GM13976 (cell line): ENCODE measurements at places on chromosomes 5 and 9.

GRCh38 chr5:4335078-4335477 is 739.4 kb downstream of the IRX1 start:
- DNase-seq: no peak

DNA sequence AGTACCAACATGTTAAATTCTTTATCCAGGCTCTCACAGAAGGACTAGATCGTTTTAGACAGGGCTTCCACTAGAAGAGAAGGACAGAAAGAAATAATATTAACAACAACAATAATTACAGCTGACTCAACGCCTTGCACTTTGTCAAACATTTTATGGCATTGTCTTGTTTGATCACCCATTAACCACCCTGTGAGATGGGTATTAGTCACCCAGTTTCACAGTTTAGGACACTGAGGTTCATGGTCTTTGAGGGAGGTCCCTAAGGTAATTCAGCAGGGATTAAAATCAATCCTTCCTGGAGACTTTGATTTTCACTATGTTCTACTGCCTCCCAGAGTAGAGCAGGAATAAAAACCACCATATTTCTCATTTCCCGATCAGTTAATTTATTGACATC is 51.4 kb upstream of the BNC2 start:
- no peak for DNase-seq

GRCh38 chr5:135667673-135668072 is 88.9 kb upstream of the CXCL14 start:
- DNase-seq: no peak

- DNase-seq: peak; percentile 11
These were observed 12.1 kb upstream of the BARX1 start for GRCh38 chr9:93967020-93967803.

DNA sequence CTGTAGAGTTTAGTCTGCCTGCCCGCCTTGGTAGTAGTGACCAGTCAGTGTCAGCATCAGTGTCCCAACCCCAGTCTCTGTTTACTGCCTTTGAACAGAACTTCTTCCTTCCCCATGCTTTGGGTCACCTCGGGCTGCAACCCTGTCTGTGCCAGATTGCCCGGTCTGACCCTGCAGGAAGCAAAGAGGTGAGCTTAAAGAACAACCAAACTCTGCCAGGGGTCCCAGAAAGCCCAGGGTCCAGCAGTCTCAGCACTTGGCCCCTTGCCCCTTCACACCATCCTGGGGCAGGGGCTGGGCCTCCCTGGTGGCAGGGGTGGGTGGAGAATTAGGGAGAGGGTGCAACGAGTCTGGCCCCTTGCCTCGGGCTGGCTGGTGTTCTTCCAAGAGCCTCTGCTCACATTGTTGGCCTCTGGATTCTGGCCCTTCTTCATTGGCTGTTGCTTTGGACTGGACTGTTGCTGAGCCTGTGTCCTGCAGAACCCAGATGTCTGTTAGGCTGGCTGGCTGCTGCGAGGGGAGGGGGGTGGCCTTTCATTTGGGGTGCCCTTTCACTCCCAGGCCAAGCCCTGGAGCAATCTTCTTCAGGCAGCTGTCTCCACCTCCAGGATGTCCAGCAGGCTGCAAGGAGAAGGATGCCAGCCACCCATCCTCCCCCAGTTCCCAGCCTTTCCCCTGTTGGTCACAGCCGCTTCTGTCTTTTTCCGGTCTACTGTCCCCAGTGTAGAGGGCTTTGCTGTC is 51.2 kb downstream of the SAR1B start:
- DNase-seq: no peak

GRCh38 chr5:163914910-163915309 is 409.5 kb downstream of the MAT2B start:
- no peak for DNase-seq

- no peak for DNase-seq
These were observed 264.3 kb downstream of the ARRDC3 start for GRCh38 chr5:91118796-91119195.

- peak; percentile 67 for DNase-seq
These were observed 193.2 kb downstream of the MAPKAP1 start for GRCh38 chr9:125513668-125514413.

DNA sequence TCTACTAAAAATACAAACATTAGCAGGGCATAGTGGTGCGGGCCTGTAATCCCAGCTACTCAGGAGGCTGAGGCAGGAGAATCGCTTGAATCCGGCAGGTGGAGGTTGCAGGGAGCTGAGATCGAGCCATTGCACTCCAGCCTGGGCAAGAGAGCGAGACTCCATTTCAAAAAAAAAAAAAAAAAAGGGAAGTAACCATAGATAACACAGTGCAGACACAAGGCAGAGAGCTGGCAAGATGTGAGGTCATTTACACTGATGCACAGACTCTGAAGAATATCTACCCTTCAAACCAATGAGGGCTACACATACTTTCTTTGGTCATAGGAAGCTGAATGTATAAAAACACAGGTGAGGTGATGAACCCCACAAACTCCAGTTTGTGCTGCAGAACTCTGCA is 131.9 kb downstream of the DCP2 start:
- DNase-seq: no peak

DNA sequence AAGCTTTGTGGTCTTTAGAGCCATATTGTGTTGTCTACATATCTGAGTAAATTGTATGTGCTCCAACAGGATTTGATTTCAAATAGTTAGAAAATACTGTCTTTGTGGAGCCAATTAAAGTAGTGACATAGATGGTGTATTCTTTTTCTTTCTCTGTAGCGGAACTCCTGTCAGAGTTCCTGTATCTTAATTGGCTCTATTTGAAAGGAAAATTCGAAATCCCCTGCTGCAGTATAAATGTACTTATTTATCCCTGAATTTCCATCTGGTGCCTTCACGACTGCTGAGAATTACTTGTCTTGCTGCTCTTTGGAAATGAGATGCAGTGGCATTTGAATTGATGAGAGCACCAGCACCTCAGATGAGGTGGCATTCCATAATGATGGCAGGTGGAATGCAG is 546.7 kb upstream of the SGCD start:
- DNase-seq: no peak

GRCh38 chr9:76200745-76201144 is 193.5 kb downstream of the RFK start:
- DNase-seq: no peak

DNA sequence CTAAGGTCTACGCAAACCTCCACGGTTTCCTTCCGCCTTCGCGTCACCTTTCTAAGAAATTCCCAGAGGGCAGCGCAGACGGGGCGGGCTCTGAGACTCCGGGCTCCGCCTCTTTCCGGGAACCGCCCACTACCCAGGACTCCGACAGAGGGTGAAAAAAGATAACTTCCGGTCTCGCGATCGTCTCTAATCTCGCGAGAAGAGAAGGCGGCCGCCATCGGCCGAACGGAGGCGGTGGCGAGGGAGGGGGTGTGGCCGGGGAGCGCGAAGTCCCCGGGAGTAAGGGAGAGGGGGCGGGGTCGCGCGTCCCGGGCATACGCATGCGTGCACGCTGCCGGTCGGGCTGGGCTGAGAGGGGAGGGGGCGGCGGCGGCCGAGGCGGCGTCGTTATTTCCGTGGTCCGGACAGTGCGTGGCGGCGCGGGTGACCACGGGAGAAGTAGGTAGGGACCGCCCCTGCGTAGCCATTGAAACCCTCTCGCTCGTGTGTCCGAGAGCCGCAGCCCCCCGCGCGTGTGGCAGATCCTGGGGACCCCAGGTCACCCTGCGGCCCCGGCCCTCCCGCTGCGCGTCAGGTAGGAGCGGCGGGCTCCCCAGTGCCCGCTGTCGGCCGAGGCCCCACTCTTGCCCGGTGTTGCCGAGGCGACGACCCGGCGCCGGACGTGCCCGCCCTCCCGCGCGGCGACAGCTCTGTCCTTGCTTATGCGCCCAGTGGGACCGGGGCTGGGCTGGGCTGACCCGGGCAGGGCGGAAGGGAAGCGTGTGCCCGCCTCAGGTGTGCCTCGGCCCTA is at the start of gene NAA35:
Gene NAA35, plus strand, starts transcription at position 315 of the 790 bp plus-strand sequence. CDS start 1,014 bp downstream, outside the sequence.
- peak; percentile 99 for DNase-seq

- no peak for DNase-seq
These were observed 1.4 kb downstream of the DBH start for GRCh38 chr9:133637451-133638055.

DNA sequence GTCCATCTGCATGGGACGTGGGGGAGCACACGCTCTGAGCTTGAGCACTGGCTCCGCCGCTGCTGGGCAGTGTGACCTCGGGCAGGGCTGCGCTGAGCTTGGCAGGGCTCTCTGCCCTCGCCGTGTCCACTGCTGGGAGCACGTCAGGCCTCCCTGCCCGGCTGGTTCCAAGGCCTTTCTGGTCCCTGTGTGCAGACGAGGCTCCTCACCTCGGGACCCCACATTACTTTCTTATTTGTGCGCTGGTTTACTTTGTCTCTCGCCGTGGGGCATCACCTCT is 43.9 kb downstream of the RXRA start:
- no peak for DNase-seq

GRCh38 chr9:3732077-3733038 is 206.6 kb upstream of the RFX3 start:
- DNase-seq: peak; percentile 72

DNA sequence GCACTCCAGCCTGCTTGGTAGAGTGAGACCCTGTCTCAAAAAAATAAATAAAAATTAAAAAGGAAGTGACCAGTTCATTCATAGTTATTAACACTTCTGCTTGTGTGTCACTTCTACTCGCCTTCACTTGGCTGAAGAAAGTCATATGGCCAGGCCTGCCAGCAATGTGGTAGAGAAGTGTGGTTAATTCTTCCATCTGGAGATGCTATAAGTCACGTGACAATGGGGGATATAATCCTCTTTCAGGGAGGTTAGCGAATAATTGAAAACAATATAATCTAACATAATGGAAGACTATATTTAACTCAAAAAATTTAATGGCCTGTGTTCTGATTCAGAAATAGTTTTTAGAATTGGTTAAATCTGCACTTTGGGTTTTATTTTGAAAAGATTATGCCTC is 305.6 kb downstream of the DOCK8 start:
- DNase-seq: no peak

DNA sequence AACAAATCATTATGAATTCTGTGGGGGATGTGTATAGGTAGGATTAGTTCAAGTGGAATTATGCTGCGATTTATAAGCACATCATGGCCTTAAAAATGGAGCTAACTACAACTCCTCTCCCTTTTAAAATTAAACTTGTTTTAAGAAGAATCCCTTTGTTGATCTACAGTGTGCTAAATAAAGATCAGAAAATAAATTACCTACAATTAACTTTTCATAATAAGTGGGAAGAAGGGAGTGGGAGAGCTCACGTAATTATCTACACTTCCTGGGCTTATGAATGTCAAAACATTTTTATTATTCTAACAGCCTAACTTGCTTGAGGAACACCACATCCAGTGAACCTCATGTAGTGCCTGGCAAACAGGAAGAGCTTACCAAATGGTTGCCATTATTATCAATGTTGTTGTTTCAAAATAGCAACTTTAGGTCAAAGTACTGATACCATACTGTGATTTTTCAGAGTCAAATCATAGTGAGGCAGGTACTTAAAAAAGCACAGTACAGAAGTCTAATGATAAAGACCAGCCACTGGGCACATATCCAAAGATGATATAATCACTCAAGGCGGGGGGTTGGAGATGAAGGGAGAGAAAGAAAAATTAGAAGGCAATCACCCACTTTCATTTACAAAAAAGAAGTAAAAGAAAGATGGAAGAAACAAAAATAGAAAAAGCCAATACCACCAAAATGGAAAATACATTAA is 174.0 kb downstream of the RAPGEF6 start:
- no peak for DNase-seq

- no peak for DNase-seq
These were observed 113.0 kb upstream of the ANKRD55 start for GRCh38 chr5:56346044-56346710.

- no peak for DNase-seq
These were observed 83.7 kb downstream of the PDE8B start for GRCh38 chr5:77294185-77294584.

DNA sequence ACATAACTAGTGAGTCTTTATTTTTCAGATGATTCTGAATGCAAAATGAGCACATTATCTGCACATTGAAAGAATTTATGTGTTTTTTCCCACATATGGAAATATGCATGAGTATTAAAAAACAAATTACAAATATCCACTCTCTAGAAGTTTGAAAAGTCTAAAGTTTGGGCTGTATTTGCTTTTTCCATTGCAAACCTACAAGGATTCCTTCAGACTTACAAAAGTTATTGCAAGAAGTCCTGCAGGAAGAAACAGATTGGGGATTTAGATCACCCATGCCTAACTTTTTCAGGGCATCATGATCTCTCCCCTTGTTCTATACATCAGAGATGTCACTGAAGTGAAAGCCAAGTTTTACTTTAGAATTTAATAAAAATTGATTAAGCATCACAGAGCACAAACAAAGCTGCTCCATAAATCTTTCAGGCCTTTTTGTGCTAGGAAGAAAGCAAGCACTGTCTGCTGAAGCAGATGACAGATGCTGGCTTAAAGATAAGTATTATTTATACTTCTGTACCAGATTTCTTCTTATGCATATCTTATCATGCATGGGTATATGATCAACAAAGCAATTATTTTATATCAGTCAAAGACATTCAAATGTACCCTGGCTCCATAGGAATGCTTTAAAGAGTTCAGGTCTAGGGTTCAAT is 71.7 kb downstream of the NFIB start:
- no peak for DNase-seq

GRCh38 chr5:168875832-168876231 is 296.7 kb upstream of the PANK3 start:
- no peak for DNase-seq

DNA sequence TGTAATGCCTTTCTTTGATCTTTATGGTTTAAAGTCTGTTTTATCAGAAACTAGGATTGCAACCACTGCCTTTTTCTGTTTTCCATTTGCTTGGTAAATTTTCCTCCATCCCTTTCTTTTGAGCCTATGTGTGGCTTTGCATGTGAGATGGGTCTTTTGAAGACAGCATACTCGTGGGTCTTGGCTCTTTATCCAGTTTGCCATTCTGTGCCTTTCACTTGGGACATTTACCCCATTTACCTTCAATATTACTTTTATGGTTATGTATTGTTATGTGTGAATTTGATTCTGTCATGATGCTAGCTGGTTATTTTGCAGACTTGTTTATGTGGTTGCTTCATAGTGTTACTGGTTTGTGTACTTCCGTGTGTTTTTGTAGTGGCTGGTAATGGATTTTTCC is 59.2 kb downstream of the YTHDC2 start:
- DNase-seq: no peak

DNA sequence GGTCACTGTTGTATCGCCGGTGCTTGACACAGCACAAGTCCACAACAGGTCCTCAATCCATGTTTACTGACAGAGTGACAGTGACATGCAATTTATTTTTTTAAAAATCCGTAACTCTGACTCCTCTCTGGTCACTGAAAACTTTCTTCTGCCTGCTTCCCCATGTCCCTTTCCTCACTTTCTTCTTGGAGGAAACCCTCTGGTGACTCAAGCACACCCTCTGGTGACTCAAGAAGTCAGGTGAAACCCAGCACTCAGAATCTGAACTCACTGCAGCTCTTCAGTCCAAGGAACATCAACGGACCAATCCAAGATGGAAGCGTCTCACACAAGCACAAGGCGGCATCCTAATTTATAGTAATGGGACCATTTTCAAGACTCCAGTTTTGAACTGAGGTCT is 245.9 kb downstream of the FSTL4 start:
- no peak for DNase-seq

- DNase-seq: no peak
These were observed 15.8 kb downstream of the CENPP start for GRCh38 chr9:92341578-92341977.

GRCh38 chr5:145520335-145520734 is 314.8 kb downstream of the PRELID2 start:
- no peak for DNase-seq
